ENCODE measurements at places on chromosomes 6 and 20. TPM values are rescaled to one million over a fixed set of nuclear protein-coding genes. Genes with fewer than 3 reads are reported as not detected.

DNA sequence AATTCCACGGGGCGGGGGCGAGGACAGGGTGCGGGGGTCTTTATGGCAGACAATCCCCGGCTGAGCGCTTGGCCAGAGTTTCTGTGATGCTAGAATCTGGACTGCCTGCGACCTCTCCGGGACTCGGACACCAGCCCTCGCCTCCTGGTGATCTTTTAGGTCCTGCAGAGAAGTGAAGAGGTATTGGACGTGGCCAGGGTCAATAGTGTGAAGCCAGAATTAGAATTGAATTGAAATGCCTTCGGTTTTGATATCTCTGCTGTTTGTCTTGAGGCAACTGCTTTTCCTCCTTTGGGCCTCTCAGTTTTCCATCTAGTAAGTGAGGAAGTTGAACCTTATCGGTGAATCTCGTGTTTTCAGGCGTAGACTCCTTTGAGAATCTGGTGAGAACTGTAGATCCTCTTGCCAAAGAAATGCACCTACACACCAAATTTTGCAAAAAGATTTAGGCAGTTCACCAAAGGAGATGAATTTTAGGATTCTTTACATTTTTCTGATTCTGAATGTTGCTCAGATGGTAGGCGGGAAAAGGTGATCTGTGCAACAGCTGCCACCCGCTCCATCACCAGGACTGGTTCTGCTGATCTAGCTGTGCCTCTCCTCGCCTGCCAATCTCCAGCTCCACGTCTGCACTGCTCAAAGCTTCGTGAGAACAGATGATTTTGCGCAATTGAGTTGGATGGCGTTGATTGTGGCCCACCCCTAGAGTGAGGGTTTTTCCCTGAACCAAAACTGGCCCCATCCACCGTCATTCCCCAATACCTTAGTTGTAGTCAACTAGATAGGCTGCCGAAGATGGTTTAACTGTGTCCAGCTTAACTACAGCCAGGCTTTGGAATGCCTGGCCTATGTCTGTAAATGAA lies 837 bp upstream of the OSER1 start:
- DNase-seq = no peak

GRCh38 chr6:117930645-117931044 lies 23.6 kb downstream of the SLC35F1 start:
- no peak for DNase-seq

GRCh38 chr6:74249658-74250057 lies 553.7 kb downstream of the CD109 start:
- DNase-seq = no peak

DNA sequence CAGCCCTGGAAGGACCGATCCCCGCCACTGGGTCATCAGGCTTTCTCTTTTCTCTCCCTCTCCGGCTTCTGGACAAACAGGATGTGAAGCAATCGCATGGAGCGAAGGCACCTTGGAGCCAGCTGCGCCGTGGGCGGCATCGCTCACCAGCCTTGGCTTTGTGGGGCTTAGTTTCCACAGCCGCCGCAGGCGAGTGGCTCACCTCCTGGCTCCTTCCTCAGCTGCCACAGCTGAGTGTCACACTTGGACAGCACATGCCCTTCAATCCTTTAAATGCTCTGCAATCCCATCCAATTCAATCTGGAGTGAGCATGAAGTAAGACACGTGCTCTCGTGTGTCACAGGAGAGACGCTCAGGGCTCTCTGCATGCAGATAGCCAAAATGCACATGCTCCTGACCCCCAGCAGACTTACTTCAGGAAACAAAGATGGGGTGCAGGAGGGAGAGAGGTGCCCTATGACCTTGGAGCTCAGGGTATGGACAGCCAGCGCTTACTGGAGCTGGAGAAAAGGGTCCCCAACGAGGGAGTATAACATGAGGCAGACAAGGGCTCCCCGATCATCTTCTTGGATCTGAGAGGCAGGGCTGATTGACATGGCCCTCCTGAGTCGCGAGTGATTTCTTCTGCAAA lies 70.9 kb downstream of the BMP7 start:
- DNase-seq = peak; percentile 45

DNA sequence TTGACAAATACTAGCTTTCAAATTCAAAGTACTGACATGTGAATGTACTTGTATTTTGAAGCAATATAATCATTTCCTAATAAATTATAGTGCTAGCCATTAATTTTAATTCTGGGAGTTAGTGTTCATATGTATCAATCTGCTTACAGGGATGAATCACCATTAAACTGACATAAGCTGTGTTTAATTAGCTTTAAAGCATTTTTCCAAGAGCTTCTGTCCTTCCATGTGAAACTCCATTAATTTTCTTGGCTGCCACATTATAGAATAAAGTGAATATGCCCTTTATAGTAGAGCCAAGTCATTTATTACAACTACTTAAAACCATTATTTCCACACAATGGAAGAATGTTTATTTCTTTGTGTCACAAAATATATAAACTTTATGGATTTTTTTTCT lies 150.8 kb downstream of the COL21A1 start:
- DNase-seq = no peak

Gene PHF1
- 56.7 TPM for total RNA-seq

Gene DDR1
- total RNA-seq = 129 TPM

Measured in psoas muscle (tissue), 8 donors.